ENCODE measurements at places on chromosomes 1 and 21. TPM values are rescaled to one million over a fixed set of nuclear protein-coding genes. Genes with fewer than 3 reads are reported as not detected.
A peak's percentile ranks its signal among the peaks of the same experiment; 100 is the strongest.

- DNase-seq = no peak
Observed at GRCh38 chr1:234869182-234870019, 259.2 kb downstream of the TOMM20 start.

GRCh38 chr1:17587693-17588047 is 48.2 kb downstream of the ARHGEF10L start:
- peak; percentile 72 for DNase-seq

GRCh38 chr1:67969446-67969845 is 81.0 kb downstream of the DIRAS3 start:
- DNase-seq = no peak

Gene S100A16
- total RNA-seq = 271 TPM

GRCh38 chr1:165551469-165551868 is 7.7 kb downstream of the LRRC52 start:
- no peak for DNase-seq

GRCh38 chr1:24502065-24502708 is 449 bp upstream of the RCAN3 start:
- DNase-seq = peak; percentile 73

DNA sequence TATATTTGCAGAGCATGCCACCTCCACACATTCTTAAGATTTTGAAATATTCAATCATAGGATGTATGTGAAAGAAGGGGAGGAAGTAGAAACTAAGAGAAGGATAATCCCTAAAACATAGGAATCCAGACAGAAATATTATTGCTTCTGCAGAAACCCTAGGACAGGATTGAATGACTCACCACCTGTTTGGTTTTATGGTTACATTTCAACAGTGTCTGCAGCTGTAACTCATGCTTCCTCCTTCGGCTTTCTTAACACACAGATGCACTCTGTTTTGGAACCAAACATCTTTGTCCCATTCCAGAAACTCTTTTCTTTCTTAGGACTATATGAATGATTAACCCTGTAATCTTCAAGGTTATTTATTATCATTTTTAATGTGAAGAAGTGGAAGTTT is 20.7 kb downstream of the RGS7 start:
- peak; percentile 2 for DNase-seq

GRCh38 chr1:150971583-150972416 is 2.8 kb downstream of the CERS2 start:
- DNase-seq = no peak

Gene SIK1
- total RNA-seq = 3.9 TPM

Gene LHX8
- not detected for total RNA-seq

- no peak for DNase-seq
Observed at GRCh38 chr1:173682184-173682583, 12.5 kb upstream of the ANKRD45 start.

Gene SDF4
- 230 TPM for total RNA-seq

- DNase-seq = no peak
Observed at GRCh38 chr1:54645806-54646676, 4.5 kb downstream of the MROH7 start.

DNA sequence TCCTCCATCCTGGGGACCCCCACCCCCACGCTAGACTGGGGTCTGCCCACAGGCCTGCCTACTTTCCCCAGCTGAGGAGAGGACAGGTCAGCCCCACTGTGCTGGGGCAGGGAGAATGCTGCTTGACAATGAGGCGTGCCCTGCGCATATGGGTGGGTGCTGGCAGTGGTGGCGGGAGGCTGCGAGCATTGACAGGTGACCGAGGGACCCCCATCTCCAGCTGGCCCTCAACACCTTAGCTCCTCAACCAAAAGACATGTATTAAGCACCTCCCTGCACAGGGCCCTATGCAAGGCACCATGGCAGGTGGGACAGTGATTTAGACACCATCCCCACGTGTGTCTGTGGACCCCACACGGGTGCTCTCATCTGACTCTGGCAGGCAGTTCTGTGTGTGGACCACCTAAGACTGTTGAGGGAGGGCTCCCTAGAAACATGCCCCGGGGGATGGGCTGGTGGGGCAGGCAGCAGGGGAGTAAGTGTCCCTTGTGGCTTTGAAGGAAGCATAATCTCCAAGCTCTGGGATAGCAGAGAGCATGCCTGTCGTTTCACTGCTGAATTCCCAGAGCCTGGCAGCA is 18.4 kb upstream of the ALX3 start:
- DNase-seq = no peak

DNA sequence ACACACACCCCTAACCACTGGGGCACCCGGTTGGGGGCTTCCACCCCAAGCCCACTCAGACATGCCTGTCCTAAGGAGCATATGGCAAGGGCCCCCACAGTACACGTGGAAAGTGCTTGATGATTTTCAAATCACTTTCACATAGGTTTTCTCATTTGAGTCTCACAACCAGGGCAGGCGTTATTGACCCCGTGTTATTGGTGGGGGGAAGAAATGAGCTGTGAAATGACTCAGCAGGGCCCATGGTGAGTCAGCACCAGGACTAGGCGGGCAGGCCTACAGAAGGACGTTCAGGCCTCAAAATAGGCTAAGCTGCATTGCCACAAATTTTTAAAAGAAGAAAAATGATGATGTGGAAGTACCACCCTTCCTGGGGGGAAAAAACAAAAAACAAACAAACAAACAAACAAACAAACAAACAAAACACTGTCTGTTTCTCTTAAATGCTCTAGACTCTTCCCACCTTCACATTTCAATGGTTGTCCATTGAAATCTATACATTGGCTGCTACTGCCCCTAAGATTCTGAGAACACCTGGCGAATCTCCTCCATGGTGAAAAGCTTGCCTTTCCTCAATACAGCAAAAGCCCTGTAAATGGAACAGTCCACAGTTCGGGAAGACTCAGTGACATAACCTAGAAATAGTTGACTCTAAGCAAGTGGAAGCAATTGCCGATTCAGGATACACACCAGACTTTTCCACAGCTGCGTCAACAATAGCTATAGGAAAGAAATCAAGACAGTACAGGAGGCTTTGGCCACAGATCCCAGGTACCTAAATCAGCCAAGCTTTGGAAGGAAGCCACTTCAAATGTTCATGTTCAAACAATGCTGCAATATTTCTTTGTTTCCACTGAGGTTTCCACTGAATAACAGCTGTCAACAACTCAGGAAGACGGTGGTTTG is 234.7 kb downstream of the TOMM20 start:
- peak; percentile 52 for DNase-seq

- DNase-seq = no peak
Observed at GRCh38 chr1:37415611-37416244, 58.7 kb upstream of the ZC3H12A start.

GRCh38 chr1:67713057-67713846 is 28.3 kb downstream of the GADD45A start:
- DNase-seq = peak; percentile 91

DNA sequence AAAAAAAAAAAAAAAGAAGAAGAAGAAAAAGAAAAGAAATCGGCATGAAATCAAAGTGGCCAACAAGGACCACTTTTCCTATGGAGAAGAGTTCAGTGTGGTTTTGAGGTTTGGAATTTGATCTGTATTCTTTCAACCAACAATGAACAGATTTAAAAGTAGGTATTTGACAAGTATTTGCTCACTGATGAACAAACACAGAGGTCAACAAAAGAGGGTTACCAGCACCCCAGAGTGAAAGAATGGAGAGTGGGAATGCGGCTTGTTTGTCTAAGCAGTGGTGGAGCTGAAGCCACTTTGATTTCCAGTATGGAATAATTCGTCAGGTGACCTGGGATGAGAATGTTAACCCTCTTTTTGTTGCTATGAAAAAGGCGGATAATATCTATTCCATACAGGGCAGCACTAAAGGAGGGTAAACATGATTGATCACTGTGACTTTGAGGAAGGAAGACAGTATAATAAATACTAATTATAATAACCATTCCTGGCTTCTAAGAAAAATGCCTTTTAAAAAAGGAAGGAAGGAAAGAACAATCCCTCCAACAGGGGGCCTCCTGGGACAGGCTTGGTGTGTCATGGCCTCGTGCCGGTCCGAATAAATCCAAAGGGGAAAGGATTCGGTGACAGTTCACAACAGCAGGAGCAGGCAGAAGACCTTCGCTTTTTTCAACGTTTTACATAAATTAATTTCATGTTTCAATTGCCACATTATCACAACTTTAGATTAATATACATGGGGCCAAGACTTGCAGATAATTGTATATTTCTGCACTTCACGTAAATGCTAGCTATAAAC is 37.2 kb upstream of the SIM2 start:
- peak; percentile 4 for DNase-seq

DNA sequence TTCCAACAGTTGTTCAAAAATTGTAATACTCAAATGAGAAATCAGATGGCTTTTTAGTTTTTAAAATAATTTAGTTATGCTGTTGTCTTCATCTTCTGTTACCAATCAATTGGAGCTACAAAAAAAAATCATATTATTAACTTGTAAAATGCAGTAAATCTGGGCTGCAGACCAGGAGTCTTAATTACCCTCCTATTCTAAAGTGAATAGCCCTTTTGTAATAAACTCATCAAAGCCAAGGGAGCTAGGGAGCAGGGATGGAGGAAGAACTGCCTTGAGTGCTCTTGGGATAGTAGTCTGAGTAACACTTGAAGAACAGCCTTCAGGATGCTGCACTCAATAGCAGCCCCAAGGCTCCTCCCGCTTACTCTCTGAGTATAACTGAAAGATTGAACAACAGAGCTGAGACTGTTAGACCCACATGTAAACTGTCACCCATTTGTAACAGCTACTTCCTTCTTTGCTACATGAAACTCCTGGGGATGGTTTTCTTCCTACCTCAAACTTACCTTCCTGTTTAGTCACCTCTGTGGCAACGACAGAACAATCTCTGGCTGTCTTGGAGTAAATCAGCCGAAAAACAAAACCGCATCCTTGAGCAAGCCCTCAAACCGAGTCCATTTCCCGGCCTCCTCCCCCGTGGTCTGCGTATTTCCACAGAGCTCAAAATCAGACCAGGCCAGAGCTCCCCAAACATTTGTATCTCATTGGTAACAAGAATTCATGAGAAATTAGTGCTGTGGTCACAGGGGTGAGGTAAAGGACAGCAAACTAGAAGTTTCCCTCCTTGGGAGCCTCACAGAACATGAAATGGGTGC is 55.9 kb downstream of the CD58 start:
- DNase-seq = no peak

- peak; percentile 96 for DNase-seq
Observed at GRCh38 chr1:91582431-91582921, 81.8 kb downstream of the CDC7 start.

GRCh38 chr1:61914823-61915482 is 172.7 kb downstream of the PATJ start:
- DNase-seq = no peak

DNA sequence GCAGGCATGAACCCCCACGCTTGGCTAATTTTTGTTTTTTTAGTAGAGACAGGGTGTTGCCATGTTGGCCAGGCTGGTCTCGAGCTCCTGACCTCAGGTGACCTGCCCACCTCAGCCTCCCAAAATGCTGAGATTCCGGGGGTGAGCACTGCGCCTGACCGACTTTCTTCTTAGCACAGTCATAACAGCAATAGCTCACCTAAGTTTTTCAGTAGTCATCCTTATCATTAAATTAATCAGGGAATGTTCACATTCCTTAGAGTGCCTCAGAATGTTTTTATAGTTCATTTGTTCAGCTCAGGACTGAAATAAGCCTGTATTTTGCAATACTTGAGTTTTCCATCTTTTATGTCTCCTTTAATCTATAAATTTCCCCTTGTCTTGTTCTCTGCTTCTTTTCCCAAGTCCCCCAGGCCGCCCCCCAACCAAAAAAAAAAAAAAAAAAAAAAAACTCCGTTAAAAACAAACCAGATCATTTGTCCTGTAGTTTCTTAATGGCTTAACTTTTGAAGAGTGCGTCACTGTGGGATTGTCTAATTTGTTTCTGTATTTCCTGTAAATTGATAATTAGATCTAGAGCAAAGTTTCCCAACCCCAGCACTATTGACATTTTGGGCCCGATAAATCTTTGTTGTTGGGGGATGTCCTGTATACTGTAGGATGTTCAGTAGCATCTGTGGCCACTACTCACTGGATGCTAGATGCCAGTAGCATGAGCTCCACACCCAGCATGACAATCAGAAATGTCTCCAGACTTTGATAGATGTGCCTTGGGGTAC is 120.7 kb downstream of the ITSN1 start:
- peak; percentile 61 for DNase-seq

Gene KRTAP10-4
- not detected for total RNA-seq

- no peak for DNase-seq
Observed at GRCh38 chr21:28952686-28953085, 40.0 kb downstream of the LTN1 start.

Gene RGSL1
- not detected for total RNA-seq

Gene OR2AK2
- total RNA-seq = not detected

Gene PCBP3
- total RNA-seq = not detected

Gene DMRTA2
- not detected for total RNA-seq

- DNase-seq = no peak
Observed at GRCh38 chr1:33578557-33579448, 106.4 kb downstream of the ZSCAN20 start.

Data from HFFc6 (cell line).